Activated CD4-positive, CD25-positive, alpha-beta regulatory T cell (primary cell): ENCODE measurements at places on chromosomes 7 and 10.
A peak's percentile ranks its signal among the peaks of the same experiment; 100 is the strongest.

GRCh38 chr10:21912625-21913024 lies 90.9 kb downstream of the DNAJC1 start:
- no peak for DNase-seq

- no peak for DNase-seq
Observed at GRCh38 chr7:28452681-28453080, 40.4 kb downstream of the CREB5 start.

- no peak for DNase-seq
Observed at GRCh38 chr7:35909870-35910357, 109.1 kb downstream of the SEPTIN7 start.

- no peak for DNase-seq
Observed at GRCh38 chr10:29860166-29860565, 199.2 kb downstream of the JCAD start.

- no peak for DNase-seq
Observed at GRCh38 chr10:118012952-118013525, 33.7 kb downstream of the RAB11FIP2 start.

DNA sequence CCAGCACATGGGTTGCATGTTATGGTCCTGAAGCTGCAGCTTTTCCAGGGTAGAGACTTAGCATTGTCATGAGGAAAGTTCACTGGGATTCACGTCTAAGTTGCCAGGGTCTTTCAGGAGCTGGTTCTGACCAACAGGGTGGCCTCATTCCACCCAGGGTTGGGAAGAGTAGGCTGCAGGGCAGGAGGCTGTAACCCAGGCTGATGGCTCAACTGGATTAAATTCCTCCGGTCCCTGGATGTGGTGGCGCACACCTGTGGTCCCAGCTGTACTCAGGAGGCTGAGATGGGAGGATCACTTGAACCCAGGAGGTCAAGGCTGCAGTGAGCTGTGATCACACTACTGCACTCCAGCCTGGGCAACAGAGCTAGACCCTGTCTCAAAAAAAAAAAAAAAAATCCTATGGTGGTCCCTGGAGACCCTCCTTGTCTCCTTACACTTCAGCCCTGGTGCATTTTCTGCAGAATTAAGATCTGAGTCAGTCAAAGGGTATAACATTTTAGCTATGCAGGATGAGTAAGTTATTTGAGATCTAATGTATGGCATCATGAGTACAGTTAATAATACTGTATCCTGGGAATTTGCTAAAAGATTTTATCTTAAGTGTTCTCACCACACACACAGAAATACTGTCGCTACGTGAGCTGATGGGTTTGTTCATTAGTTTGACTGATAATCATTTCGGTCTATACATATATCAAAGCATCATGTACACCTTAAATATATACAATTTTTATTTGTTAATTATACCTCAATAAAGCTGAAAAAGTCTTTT lies 44.0 kb downstream of the ASB13 start:
- DNase-seq, result no peak

DNA sequence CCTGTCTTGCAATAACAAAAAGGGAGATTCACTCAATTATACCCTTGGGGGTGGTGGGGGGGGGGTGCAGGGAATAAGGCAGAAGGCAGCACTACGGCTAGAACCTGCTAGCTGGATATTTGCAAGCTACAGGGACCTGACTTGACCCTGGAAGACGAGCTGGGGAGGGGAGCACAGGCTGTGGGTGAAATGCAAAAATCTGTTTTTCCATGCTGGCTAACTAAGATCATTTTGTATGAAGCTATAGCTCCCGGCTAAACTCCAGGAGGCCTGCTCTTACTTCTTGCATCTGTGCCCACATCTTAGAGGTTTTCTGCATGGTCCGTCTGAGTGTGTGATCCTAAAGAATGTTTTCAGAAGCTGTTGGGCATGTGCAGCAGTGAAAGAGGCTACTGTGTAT lies 106.6 kb downstream of the EBLN1 start:
- no peak for DNase-seq

DNA sequence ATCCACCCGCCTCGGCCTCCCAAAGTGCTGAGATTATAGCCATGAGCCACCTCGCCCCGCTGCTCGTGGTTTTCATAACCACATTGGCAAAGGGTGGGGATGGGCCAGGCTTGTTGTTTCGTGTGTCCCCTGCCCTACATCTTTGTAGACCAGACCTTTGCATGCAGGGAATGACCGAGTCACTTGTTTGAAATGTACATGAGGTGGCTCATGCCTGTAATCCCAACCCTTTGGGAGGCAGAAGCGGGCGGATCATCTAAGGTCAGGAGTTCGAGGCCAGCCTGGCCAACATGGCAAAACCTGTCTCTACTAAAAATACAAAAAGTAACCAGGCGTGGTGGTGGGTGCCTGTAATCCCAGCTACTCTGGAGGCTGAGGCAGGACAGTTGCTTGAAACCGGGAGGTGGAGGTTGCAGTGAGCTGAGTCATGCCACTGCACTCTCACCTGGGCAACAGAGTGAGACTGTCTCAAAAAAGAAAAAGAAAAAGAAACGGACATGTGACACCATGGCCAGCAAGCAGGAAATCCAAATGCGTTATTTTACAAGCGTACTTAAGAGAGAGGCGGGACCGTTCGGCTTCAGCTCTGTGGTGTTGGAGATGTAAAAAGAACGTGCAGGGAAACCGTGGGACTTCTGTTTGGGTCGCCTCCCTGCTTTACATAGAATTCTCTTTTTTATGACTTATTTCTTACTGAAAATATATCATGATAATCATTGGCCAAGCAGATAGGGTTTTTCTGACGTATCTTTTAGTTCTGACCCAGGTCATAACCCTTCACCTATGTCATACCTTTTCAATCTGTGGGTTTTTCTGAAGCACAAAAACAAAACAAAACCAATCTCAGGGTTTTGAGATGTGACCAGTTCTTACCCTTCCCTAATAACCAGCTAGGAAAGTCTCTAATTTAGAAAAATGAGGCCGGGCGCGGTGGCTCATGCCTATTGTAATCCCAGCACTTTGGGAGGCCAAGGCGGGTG lies 45.1 kb downstream of the WIPI2 start:
- DNase-seq, result no peak

GRCh38 chr7:134427896-134428295 lies 31.0 kb downstream of the AKR1B1 start:
- DNase-seq, result no peak

- no peak for DNase-seq
Observed at GRCh38 chr7:77455321-77455720, 39.2 kb upstream of the GSAP start.

DNA sequence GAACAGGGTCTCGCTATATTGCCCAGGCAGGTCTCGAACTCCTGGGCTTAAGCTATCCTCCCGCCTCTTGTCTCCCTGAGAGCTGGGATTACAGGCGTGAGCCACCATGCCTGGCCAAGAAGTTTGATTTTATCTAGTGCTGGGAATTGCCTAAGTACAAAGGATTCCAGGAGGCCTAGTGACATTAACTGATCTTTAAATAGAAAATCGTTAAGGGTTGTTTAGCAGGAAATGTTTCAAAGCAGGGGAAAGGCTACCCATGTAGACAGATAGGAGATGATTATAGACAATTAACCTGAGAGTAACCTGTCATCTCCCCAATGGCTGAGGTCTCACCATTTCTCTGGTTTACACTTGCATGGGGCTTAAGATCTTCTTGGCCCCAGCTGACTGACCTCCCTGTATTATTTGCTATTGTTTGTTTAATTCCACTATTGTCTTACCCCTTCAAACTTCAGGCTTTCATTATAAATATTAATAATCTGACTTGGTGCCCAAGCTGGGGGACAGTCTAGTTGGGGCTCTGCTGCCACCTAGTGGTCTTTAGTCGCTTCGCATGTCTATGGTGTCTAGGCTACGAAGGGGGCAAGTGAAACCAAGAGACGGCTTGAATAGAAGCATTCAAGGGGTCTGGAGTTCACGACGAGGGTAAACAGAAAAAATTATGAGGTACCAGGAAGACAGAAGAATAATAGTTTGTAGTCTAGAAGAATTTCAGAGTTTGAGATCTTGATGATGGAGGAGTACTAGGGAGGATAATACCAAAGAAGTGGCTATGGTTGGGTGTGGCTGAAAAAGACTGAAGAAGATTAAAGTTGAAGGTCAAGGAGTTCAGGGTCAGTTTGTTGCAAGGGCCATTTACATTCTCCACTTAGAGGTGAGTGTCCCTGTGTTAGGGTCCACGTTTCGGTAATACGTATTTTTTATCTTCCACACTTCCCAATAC lies 40.4 kb upstream of the BPGM start:
- DNase-seq, result peak; percentile 21

GRCh38 chr10:102514487-102515311 lies 10.9 kb downstream of the SUFU start:
- DNase-seq, result no peak

DNA sequence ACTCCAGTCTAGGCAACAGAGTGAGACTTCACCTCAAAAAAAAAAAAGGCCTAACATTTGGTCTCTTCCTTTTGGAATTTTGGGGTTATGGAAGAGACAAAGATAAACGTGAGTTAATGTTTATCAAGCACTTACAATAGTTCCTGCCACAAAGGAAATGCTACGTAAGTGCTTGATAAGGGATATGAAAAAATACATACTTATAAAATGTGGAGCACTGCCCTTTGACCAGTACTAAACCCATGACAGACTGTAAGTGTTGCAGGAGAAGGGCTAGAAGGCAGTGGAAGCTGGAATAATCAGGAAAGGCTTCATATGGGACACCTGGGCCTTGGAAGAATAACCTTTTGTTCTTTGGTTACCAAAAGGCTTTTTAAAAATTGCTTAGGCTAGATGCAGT lies 25.5 kb downstream of the TMEM248 start:
- no peak for DNase-seq

DNA sequence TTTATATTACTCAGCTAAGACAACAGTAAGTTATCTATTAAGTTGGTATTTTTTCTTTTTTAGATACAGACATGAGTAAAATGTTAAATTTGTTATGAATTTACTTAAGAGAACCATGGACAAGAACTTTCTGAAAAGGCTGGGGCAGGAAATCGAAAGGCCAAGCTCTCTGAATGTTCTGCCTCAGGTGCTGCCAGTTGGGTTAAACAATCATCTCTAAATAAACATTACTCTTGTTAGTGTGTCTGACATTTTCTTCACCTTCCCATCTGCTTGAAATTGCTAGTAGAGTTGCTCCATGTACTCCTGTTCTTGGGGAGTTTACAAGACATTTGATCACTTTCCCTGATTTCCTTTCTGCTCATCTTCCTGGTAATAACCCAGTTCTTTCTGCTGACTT lies 87.5 kb downstream of the ANKRD7 start:
- DNase-seq, result no peak

- no peak for DNase-seq
Observed at GRCh38 chr7:22601812-22602565, 102.0 kb upstream of the STEAP1B start.

- no peak for DNase-seq
Observed at GRCh38 chr7:12139416-12139815, 71.7 kb upstream of the TMEM106B start.

- no peak for DNase-seq
Observed at GRCh38 chr10:127848226-127848625, 44.5 kb downstream of the CLRN3 start.

DNA sequence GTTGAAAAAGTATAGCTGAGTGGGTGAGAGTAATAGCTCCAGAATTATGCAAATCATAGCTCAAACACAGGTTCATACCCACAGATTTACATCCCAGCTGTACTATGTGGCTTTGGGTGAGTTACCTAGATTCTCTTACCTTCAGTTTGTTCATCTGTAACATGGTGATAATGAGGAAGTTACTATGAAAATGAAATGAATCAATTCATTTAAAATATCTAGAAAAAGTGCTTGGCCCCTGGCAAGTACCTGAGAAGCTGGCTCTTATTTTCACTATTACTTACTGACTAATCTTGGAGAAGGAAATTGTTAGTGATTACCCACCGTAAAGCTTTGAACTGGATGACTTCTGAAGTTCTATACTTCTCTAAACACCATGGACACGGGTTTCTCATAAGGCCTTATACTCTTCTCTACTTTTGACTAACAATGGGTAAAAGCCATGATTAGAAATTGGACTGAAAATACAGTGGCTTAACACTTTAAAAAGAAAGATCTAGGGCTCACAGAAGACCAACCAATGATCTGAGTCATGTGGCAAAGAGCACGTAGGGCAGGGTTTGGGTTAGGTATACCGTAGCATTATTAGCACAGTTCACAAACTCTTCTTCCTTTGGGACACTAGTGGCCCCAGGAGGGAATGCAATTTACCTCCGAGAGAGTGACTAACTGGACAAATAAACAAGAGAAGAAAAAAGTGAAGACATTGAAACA lies 149.2 kb downstream of the PLPP4 start:
- DNase-seq, result no peak

DNA sequence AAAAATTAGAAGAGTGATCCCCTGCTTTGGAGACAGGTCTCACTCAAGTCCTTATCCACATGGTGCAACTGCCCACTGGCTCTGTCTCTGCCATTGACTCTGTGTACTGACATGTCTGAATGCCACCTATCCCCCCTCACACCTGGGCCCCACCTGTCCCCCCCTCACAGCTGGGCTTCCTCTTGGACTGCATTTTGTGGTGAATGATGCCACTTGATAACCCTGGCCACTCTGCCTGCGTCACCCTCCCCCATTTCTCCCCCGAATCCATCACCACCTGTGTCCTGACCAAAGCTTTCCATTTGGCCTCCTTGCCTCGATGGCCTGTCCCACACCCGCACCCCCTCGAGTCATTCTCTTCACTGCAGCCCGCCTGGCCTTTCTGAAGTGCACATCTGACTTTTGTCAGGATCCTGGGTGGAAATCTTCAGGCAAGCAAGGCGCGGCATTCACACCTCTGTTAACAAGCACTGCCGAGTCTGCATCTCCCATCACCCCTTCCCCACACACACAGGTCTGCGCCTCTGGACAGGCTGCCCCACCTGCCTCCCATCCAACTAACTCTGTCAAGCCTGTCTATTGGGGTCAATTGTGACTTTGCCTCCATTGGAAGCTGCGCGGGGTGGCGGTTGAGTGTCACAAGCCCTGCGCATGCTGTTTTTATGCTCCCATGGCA lies 175.3 kb upstream of the KLF14 start:
- no peak for DNase-seq

DNA sequence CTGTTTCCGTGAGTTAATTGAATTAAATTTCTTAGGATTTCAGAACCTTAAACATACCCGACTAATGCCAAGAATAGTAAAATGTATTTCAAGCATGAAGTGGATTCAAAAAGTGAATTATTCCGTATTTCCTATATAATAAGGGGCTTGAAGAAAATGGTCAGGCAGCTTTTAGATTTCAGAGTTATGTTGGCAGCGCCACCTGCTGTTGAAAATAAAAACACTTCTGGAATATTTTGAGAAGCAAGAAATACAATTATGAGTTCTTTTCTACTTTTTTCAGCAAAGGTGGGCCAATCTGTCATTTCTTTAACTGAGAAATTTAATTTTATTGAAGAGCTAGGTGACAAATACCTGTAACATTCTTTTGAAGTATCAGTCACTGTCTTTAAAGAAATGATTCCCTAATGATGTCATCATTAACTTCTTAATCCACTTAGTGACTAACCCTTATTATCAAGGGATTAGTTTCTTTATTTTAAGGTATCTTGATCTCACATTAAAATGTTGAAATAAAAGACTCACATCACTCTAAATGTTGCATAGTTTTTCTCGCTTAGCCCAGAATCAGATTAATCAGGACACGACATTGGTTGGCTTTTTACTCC lies 36.6 kb upstream of the AGR3 start:
- DNase-seq, result no peak

GRCh38 chr10:102832987-102833386 lies 4.2 kb downstream of the CYP17A1 start:
- DNase-seq, result no peak
